ENCODE measurements at places on chromosomes 16 and 17.

GRCh38 chr17:41534899-41535546 lies 6.9 kb upstream of the KRT19 start:
- no peak for DNase-seq

- DNase-seq: no peak
Observed at GRCh38 chr16:7182510-7183109, 150.0 kb upstream of the RBFOX1 start.

DNA sequence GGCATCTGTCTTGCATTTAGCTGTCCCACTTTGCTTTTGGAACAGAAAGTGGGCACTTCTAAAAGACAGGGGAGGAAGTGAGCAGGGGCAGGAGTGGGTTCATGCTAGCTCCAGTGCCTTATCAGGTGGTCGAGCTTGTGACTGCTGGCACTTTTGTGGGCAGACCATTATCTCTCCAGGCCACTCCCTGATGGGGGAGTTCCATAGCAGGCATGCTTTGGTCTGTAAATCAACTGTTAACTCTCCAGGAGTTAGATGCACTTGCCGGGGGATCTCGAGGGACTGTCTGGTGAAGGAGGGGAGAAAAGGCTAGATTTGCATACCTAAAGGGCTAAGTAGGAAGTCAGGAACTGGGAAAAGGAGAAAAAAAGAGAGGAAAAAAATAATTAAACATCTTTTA lies 9.3 kb upstream of the CARD14 start:
- no peak for DNase-seq

DNA sequence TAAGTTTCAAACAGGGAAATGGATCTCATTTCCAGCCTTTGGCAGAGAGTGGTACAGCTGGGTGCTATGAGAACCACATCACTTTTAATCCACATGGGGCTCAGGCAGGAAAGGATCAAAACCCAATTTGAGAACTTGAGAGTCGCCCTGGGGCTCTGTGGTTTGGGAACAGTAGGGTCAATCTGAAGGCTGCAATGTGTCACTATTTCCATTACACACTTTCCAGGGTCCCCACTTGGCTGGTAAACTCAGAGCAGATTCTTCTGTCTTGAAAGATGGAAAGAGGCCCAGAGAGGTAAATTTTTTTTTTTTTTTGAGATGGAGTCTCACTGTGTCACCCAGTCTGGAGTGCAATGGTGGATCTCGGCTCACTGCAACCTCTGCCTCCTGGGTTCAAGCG lies 6.7 kb upstream of the HIGD1B start:
- DNase-seq: no peak

- DNase-seq: peak; percentile 31
Observed at GRCh38 chr17:63984651-63985386, 12.1 kb upstream of the SCN4A start.

DNA sequence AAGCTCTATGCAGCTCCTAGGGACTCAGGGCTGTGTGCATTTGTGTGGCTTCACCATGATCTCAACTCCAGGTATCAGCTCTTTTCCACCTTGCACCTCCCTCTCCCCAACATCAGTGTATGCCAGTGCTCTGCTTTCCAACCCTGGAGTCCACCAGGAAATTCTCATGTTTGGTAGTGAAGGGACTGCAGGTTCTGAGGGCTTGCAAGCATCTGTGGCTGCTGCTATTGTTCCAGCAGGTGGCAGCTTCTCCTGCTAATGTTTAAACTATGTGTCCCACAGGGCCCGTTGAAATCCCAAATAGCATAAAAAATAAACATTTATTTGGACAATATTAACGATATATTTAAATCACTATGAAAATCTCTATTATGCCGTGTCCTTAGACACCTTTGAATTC lies 82.0 kb downstream of the RGS9 start:
- DNase-seq: no peak

DNA sequence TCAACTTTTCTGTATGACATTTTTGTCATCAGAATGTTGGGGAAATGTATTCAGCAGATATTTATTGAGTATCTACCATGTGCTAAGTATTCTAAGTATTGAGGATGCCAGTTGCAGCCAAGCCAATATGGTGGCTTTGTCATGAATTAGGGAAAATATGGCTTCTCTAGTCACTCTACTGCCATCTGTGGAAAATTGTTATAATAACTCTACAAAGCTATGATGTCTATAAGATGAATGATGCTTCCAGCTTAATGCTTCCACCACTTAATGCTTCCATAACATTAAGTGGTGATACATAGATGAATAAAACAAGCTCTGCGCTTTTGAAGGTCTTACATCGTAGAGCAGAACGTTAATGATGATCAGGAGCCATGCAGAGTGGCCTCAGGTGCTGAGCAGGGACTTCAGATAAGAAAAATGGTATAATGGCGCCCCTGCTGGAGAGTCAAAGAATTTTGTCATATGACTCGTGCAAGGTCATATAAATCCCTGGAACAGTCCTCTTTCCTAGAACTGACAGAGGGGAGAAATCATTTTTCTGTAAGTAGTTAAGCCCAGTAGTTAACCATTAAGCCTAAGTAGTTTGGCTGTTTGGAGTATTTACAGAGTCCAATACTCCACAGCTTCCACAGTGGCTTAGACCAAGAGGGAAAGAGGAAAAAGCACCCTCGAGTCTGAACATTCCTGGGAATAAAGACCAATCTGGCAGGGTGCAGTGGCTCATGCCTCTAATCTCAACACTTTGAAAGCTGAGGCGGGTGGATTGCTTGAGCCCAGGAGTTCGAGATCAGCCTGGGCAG lies 2.7 kb upstream of the TMIGD1 start:
- no peak for DNase-seq

DNA sequence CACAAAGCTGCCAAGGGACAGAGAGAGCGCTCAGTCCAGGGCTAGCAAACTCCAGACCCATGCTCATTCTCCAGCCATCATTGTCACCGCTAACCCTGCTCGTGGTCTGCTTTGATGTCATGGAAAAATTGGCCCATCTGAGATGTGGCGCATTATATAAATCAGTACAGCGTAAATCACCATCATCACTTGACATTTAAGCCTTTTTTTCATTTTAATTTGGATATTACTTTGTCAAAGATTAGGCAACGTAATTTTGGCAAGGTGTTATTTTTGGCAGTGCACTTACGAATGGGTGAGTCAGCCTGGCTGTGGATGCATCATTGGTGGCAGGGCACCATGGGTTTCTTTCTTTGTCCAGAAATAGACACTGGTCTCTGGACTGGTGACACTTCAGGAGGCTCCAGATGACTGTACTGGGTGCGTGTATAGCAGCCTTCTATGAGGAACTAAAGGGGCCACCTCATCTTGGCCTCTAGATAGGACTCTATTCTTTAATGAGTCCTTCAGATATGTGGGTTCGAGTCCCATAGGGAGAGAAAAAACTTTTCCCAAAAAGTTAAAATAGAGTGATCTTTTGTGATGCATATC lies 166.3 kb downstream of the MSI2 start:
- DNase-seq: no peak
